Pancreas (tissue), 10 donors: ENCODE measurements at places on chromosomes 1 and 21. TPM values are rescaled to one million over a fixed set of nuclear protein-coding genes. Genes with fewer than 3 reads are reported as not detected.

GRCh38 chr21:31644643-31645042 is 14.8 kb upstream of the SOD1 start:
- no peak overlapping the region for H3K4me3 ChIP-seq
- H3K4me1 ChIP-seq, result no peaks in the 10 kb centered on the region
- no peaks in the 10 kb centered on the region for H3K36me3 ChIP-seq
- H3K27ac ChIP-seq, result no peak overlapping the region
- no peaks in the 10 kb centered on the region for H3K27me3 ChIP-seq

Gene PIGR
- 19.3 TPM for total RNA-seq

Gene OR2G6
- not detected for total RNA-seq

- DNase-seq, result no peak
- no peak overlapping the region for H3K4me3 ChIP-seq
- H3K27ac ChIP-seq, result no peak overlapping the region
- no peaks in the 10 kb centered on the region for H3K4me1 ChIP-seq
- H3K36me3 ChIP-seq, result no peaks in the 10 kb centered on the region
These were observed 17.2 kb upstream of the FGGY start for GRCh38 chr1:59279645-59280044.

DNA sequence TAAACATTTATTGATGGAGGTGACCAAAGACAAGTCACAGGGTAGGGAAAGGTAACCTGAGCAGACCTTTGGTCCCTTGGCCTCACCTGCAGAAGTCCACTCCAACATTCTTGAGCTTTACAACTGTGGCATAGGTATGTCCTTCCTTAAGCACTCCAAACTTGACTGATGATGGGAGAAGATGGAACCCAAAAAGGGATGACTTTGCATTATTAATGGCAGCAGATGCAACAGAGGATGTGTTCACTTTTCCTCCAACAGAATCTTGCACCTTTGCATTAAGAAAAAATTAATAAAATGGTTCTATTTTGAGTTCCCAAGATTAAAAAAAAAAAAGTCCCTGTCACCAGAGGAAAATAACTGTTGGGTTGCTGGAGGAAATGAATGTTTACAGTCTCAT is 42.2 kb downstream of the WDR3 start:
- H3K4me3 ChIP-seq, result no peak overlapping the region
- H3K27me3 ChIP-seq, result no peaks in the 10 kb centered on the region
- H3K36me3 ChIP-seq, result no peaks in the 10 kb centered on the region
- DNase-seq, result no peak

- H3K4me3 ChIP-seq, result peak overlapping the region; percentile 91
- no peaks in the 10 kb centered on the region for H3K36me3 ChIP-seq
- peak overlapping the region; percentile 92 for H3K27ac ChIP-seq
- no peaks in the 10 kb centered on the region for H3K27me3 ChIP-seq
- DNase-seq, result peak; percentile 75
These were observed 775 bp upstream of the TMEM63A start for GRCh38 chr1:225882694-225883615.

Gene FCRL5
- total RNA-seq, result 0.12 TPM

DNA sequence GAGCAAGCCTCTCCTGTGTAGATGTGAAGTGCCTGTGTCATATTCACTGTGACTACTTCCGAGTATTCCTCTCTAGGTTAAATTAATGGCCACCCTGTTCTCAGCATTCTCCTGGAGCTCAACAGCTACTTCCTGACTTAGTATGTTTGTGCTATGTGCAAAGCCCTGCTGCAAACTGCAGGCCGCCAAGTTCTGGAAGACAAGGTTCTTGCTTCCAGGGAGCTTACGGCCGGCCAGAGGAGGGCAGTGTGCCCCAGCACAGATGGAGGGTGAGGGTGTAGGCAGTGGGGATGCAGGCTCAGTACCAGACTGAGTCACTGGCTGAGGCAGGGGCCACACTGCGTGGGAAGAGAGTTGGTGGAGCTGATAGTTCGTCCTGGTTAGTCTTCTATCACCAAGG is 43.2 kb downstream of the ELK4 start:
- H3K4me3 ChIP-seq, result no peak overlapping the region
- no peaks in the 10 kb centered on the region for H3K4me1 ChIP-seq
- no peaks in the 10 kb centered on the region for H3K36me3 ChIP-seq
- DNase-seq, result no peak
- no peaks in the 10 kb centered on the region for H3K27me3 ChIP-seq

Gene GPR89B
- 10.3 TPM for total RNA-seq

Gene C1QTNF12
- total RNA-seq, result 1.7 TPM

Gene LMX1A
- total RNA-seq, result not detected

Gene ETS2
- total RNA-seq, result 30.0 TPM

GRCh38 chr1:46019348-46019747 is 113.1 kb downstream of the PIK3R3 start:
- no peak overlapping the region for H3K27ac ChIP-seq
- no peaks in the 10 kb centered on the region for H3K36me3 ChIP-seq
- DNase-seq, result no peak
- H3K4me1 ChIP-seq, result no peaks in the 10 kb centered on the region

DNA sequence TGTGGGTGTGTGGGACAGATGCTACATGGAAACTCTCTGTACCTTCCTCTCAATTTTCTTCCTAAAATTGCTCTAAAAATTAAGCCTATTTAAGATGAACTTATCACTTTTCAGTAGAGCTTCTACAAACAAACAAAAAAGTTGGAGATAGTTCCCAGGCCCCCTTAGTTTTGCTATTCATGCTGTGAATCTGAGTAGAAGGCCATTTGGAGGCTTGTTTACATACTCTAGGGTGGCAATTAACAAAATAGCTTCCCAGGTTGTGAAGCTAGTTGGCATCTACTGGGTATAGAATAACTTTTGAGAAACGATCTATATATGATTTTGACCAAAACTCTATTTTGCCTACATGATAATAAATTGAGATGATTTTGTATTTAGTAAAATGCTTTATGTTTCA is 541.4 kb upstream of the B3GALT2 start:
- DNase-seq, result no peak
- H3K27ac ChIP-seq, result no peak overlapping the region
- H3K4me3 ChIP-seq, result no peak overlapping the region
- no peaks in the 10 kb centered on the region for H3K36me3 ChIP-seq

GRCh38 chr1:245278846-245279245 is 124.1 kb downstream of the KIF26B start:
- H3K4me3 ChIP-seq, result no peak overlapping the region
- no peaks in the 10 kb centered on the region for H3K4me1 ChIP-seq
- H3K27ac ChIP-seq, result no peak overlapping the region
- H3K36me3 ChIP-seq, result no peaks in the 10 kb centered on the region

Gene TSPEAR
- 0.31 TPM for total RNA-seq

DNA sequence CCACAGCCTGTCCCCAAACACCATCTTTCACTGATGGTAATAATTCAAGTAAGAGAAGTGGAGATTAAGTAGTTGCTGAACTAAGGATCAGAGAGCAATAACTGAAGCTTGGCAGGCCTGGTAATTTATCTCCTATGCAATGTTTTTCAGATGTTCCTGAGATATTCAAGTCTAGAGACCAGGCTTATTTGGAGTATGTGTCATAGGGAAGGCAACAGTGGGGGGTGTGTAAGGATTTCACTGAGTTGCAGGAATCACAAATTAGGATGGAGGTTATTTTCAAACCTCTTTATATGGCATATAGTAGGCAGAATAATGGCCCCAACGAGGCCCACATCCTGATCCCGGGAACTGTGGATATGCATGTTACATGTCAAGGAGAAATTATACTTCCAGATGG is 171.7 kb downstream of the KCNJ6 start:
- no peak overlapping the region for H3K27ac ChIP-seq
- H3K27me3 ChIP-seq, result no peaks in the 10 kb centered on the region
- no peak overlapping the region for H3K4me3 ChIP-seq

Gene ADORA3
- total RNA-seq, result 0.92 TPM

Gene GSTM3
- total RNA-seq, result 29.0 TPM

GRCh38 chr1:178093494-178093950 is 382 bp upstream of the RASAL2 start:
- H3K36me3 ChIP-seq, result no peaks in the 10 kb centered on the region
- H3K4me1 ChIP-seq, result peaks cover 5% of the 10 kb centered on the region
- H3K27ac ChIP-seq, result peak overlapping the region; percentile 71
- H3K27me3 ChIP-seq, result no peaks in the 10 kb centered on the region
- H3K4me3 ChIP-seq, result peak overlapping the region; percentile 99
- DNase-seq, result peak; percentile 94

- H3K4me1 ChIP-seq, result no peaks in the 10 kb centered on the region
- no peaks in the 10 kb centered on the region for H3K27me3 ChIP-seq
- no peaks in the 10 kb centered on the region for H3K36me3 ChIP-seq
- no peak overlapping the region for H3K27ac ChIP-seq
These were observed 42.9 kb downstream of the SLX9 start for GRCh38 chr21:44982558-44983250.

GRCh38 chr1:3902111-3902511 is 2.0 kb upstream of the C1orf174 start:
- H3K27ac ChIP-seq, result no peak overlapping the region
- H3K4me3 ChIP-seq, result no peak overlapping the region
- H3K27me3 ChIP-seq, result no peaks in the 10 kb centered on the region
- no peaks in the 10 kb centered on the region for H3K36me3 ChIP-seq

- no peaks in the 10 kb centered on the region for H3K36me3 ChIP-seq
- no peaks in the 10 kb centered on the region for H3K27me3 ChIP-seq
- no peak overlapping the region for H3K4me3 ChIP-seq
- no peak overlapping the region for H3K27ac ChIP-seq
- DNase-seq, result no peak
These were observed 44.4 kb downstream of the SIPA1L2 start for GRCh38 chr1:232585486-232585885.

Gene RIPK4
- 7.7 TPM for total RNA-seq

Gene SLC27A3
- total RNA-seq, result 9.4 TPM

DNA sequence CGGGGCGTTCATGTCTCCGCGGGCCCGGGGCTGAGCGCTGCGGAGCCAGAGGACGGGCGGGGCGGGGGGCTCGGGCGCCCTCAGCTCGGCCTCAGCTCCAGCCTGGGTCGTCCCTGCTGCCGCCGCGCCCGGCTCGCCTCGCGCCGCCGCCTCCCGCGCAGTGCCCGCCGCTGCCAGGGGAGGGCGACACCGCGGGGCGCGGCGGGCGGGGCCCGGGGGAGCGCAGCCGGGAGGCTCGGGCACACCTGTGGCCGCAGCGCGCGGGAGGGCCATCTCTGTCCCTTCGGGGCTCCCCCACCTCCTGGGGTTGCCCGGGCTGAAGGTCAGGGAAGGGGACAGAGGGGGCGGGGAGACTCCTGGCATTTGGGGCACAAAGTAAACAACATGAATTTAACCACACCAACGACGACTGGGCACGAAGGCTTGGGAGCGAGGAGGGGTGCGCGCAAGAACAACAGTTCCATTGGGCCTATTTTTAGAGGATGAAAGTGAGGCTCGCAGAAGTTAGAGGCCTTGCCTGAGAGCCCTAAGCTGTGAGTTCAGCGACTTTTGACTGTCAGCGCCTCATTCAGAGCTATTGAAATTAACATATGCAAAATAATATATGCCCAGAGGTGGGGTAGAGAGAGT is at the start of gene FAM131C:
TSS of gene FAM131C (minus strand) at position 162 of the 630 bp plus-strand sequence. CDS start 209 bp downstream, outside the sequence.
- H3K27me3 ChIP-seq, result no peaks in the 10 kb centered on the region
- DNase-seq, result no peak
- H3K4me3 ChIP-seq, result peak within 1 kb of the TSS; percentile 16
- H3K4me1 ChIP-seq, result no peaks in the 10 kb centered on the region
- H3K27ac ChIP-seq, result no peak within 1 kb of the TSS
- no peaks in the 10 kb centered on the region for H3K36me3 ChIP-seq

DNA sequence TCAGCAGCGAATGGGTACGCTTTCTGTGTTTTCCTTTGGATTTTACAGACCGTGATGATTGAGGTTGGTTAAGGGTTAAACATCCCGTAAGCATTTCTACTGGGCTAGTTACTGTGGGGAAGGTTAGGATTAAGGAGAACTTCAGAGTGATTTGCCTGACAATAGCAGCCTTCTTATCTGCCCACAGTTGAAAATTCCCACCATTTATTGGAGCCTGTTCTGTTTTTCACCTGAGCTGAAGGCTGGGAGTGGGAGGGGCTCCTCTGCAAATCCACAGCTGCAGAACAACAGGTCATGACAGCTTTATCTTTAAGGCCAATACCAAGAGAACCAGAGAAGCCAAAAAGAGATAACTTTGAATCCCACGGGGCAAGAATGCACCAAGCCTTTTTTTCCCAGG is 168.6 kb downstream of the KAZN start:
- no peak overlapping the region for H3K27ac ChIP-seq
- no peak for DNase-seq
- H3K4me1 ChIP-seq, result peaks cover 15% of the 10 kb centered on the region
- H3K27me3 ChIP-seq, result no peaks in the 10 kb centered on the region
- H3K4me3 ChIP-seq, result no peak overlapping the region

DNA sequence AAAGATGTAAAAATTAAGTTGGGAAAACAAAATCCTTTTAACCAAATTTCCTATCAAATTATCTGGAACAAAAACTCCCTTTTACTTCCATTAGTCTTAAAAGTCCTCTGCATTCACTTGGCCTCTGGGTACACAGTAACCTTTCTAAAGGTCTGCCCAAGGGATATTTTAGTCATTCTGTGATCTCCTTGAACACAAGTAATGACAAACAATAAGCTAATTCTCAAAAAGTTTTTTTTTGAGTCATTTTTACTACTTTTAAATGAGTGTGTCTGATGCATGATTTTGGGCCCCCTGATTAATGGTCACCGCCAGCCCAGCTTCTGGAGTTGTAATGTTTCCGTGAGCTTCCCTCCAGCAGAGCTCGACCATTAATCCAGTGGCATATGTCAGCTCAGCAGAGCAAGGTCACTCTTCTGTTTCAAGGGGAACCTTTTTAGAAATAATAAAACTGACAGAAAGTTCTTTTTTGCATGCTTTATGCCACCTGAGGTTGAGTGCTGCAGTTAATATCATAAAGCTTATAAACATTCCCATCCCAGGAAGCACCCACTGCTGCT is 14.3 kb downstream of the SAMSN1 start:
- no peaks in the 10 kb centered on the region for H3K4me1 ChIP-seq
- H3K27me3 ChIP-seq, result no peaks in the 10 kb centered on the region
- no peaks in the 10 kb centered on the region for H3K36me3 ChIP-seq
- no peak overlapping the region for H3K27ac ChIP-seq

DNA sequence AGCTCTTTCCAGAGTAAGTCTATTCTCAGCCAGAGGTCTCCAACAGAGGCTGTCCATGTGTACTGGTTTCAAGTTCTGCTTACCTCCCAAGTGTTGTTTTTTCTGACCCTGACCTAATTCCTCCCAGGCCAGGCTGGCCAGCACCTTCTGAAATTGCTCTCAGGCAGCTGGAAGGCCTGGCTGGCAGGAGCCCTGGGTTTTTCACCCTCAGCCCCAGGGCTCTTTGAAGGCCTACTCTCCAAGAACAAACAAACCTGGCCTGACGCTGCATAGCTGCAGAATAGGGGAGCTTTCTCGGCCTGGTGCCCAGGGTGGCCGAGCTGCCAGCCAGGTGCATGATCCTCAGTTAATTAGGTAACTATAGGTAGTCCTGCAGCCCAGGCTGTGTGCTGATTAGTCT is 147.5 kb downstream of the CACNA1E start:
- H3K4me3 ChIP-seq, result no peak overlapping the region
- peak; percentile 40 for DNase-seq
- H3K27me3 ChIP-seq, result no peaks in the 10 kb centered on the region
- no peaks in the 10 kb centered on the region for H3K36me3 ChIP-seq

DNA sequence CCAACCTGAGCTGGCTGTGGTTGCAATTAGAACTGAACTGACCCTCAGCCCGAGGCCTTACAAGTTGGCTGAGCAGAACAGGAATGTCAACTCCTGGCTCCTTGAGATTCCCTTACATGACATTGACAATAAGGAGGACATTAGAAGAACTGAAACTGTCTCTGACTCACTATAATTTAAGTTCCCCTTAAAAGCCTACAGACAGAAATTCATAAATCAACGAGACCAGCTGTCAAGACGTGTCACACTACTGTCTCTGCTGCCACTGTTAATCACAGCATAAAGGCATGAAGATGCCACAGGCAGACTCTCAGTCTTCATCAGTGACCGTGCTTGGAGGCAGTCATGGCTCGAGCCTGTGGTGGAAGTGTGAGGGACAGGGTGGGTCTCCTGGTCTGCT is 168.8 kb downstream of the GABPA start:
- H3K36me3 ChIP-seq, result no peaks in the 10 kb centered on the region
- H3K27me3 ChIP-seq, result no peaks in the 10 kb centered on the region
- no peak overlapping the region for H3K4me3 ChIP-seq
- no peak for DNase-seq
- H3K27ac ChIP-seq, result no peak overlapping the region
